ENCODE measurements at places on chromosomes 1 and 21.

GRCh38 chr1:18373882-18374493, 106.7 kb upstream of the KLHDC7A start:
- DNase-seq, result no peak

DNA sequence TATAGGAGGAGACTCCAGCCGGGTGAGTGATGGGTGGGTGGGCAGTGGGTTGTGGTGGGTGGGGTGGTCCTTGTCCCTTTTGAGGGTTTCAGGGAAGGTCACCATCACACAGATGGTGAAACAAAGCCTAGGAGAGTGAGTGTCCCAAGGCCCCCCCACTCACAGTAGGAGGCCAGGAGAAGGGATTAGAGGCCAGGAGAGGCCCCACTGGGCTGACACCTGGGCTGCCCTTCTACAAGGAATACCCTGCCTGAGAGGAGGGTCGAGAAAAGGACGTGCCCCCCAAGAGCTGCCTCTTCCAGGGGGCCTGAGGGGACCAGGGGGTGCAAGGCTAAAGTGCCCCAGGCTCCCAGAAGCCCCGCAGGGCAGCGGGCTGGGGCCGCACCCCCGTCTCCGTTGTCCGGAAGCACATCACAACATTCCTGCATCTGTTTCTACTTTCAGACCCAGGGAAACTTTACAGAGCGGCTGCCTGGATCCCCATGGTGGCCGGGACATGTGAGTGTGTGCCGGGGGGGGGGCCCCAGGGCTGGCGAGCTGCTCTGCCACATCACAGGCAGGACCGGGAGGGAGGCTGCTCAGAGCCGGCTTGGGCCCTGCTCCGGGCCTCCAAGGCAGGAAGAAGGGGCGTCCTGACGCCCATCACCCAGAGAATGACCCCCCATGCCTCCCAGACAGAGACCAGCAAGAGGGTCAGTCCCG, 68.2 kb downstream of the ARHGEF16 start:
- DNase-seq, result no peak

DNA sequence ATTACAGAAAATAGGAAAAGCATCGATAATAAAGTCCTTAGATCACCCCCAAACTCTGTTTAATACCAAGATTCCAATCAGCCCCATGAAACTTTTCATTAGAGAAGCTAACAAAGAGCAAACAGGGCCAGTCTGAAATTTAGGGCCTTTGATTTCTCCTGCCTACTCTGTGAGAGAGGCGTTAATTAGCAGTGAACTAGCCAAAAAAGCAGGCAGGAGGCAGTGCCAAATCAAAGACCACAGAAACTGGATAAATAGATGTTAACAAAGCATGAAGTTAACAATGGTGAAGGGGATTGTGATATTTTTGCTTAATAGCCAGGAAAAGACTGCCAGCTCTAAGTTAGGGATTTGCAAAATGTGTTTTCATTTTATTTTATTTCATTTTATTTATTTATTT, 11.2 kb downstream of the TAF5L start:
- no peak for DNase-seq

DNA sequence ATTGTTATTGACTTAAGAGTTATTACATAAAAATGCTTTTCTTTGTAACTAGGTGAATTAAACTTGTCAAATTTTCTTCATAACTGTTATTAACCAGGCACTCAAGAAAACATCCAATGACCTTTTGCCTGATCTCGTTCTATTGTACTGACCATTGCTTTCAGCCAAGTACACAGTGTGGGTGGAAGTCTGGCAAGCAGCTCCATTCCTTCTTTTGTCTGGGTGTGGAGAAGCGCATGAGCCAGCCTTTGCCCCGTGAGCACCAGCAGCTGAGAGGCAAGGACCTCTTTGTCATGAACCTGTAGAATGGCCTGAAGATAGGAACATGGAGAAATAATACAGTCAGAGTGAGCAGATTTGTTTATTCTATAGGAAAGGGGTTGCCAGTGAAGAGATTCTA, 57.5 kb downstream of the IARS2 start:
- no peak for DNase-seq

DNA sequence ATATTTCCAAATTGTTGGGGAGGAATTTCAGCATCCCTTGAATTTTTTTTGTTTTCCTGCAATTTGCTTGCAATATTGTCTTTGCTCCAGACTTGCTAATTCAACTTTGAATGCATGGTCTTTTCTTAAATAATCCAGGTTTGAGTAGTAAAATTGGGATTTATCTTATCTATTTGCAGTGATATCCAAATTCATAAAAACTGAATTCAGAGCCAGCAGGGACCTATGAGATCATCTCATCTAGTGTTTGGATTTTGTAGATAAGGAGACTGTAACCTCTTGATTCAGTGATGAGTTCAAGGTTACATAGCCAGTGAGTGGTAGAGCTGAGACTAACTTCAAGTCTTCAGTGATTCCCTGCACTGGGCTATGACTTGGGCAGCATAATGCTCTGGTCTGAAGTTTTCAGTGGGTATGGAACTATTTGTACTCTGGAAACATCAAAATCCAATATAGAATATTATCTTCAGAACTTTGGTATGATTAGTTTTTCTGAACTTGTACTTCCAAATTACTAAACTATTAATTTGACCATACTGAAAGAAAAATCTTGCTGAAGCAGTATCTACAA, 109.4 kb downstream of the DISP1 start:
- no peak for DNase-seq

DNA sequence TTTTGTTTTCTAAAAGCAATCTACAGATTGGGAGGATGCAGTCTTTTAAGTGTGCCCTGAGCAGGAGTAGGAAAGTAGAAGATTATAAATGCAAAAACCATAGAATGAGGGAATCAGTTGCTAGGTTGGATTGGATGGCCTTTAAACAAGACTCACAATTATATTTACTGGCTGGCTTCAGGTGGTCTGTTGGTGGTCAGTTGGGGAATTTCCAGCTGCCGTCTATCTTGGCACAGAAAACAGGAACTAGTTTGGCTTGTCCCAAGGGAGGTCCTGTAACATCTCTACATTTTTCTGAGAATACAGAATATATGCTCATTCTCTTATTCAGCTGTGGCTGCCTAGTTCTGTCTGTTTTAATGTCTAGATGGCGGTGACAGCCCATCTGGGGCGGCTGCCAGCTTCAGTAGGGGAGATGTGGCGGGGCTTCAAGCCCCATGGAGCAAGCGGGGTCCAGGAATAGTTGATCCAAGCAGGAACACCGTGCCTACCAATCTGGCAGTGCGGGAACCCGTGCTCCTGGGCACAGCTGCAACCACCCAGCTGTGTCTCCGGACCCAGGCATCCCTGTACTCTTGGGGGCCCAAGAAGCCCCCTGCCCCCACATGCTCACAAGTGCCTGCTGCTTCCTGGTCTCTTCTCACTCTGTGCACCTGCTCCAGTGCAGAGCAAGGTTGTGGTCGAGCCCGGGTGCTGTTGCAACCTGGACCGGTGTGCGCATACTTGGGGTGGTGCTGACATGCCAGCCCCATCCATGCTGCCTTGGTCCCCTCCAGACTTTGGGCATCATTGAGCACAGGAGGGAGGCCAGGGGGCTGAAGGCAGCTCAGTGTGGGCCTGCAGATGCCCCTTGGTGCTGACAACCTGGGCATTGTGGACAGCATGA, 1182.6 kb downstream of the AMY1C start:
- no peak for DNase-seq

GRCh38 chr1:84000954-84001495, 2.1 kb upstream of the TTLL7 start:
- DNase-seq, result no peak

- DNase-seq, result no peak
Measured at GRCh38 chr1:55224729-55225128, 9.6 kb upstream of the USP24 start.

- no peak for DNase-seq
Measured at GRCh38 chr21:42429856-42430255, 26.2 kb downstream of the UBASH3A start.

- DNase-seq, result no peak
Measured at GRCh38 chr1:66654643-66655042, 97.6 kb upstream of the DYNLT5 start.

- no peak for DNase-seq
Measured at GRCh38 chr21:20261364-20261763, 736.8 kb upstream of the NCAM2 start.

DNA sequence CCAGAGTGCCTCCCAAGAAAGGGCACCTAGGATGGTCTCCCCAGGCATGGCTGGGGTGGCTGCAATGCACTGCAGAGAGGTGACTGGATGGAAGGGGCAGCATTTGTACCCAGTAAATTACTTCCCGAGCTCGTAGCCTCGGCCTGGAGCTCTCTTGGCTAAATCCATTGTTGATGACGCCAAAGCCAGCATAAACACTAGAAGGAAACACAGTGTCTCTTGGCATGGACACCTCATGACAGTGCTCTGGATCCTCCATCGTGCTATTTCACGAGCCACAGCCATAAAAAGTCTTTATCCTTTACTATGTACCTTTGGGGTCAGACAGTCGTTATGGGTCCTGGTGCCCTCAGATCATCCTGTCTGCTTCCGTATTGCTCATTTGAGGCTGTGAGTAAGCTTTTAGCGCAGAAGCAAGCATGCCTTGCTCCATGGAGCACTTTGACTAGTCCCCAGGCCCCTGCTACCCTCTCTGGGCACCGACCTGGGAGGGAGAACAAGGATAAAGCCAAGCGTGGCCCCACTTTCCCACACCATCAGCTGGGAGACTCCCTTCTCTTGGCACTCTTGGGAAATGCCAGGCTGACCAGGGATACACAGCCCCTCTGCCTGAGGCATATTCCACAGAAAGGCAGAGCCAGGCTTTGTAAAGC, 10.3 kb upstream of the PRELP start:
- DNase-seq, result no peak

DNA sequence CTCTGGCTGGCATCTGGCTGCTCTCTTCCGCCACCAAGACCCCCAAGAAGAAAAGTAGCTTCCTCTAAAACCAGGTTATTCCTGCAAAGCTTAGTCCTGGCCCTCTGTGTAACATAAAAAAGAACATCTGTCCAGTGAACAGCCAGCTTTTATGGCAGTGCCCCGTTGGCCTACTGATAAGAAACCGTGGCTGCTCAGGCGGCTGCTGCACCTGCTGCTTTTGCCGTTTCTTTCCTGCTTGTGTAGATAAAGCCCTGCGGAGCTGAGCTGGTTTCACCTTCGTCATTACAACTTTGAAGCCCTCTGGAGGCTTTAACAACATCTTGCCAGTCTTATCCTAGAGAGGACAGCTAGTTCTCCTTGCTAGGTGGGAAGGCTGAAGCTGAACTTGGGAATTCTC, 20.5 kb downstream of the ELAPOR1 start:
- DNase-seq, result no peak

GRCh38 chr1:226692823-226693222, 46.3 kb downstream of the ITPKB start:
- no peak for DNase-seq

DNA sequence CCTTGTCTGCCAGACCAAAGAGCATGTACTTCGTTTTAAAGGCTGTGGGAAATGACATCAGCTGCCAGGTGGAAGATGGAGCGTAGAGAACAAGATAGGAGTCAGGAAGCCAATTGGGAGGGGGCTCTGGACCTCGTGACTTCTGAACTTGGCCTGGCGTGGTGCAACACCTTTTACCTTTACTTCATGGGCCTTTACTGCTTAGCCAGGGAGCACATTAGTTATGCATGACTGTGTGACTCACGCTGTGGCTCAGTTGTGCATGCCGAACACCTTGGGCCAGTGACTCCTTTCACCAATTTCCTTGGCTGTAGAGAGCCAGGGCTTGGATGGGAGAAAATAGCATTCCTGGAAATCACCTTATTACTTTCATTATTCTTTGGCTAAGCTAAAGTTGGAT, 7.2 kb downstream of the XCL1 start:
- no peak for DNase-seq

DNA sequence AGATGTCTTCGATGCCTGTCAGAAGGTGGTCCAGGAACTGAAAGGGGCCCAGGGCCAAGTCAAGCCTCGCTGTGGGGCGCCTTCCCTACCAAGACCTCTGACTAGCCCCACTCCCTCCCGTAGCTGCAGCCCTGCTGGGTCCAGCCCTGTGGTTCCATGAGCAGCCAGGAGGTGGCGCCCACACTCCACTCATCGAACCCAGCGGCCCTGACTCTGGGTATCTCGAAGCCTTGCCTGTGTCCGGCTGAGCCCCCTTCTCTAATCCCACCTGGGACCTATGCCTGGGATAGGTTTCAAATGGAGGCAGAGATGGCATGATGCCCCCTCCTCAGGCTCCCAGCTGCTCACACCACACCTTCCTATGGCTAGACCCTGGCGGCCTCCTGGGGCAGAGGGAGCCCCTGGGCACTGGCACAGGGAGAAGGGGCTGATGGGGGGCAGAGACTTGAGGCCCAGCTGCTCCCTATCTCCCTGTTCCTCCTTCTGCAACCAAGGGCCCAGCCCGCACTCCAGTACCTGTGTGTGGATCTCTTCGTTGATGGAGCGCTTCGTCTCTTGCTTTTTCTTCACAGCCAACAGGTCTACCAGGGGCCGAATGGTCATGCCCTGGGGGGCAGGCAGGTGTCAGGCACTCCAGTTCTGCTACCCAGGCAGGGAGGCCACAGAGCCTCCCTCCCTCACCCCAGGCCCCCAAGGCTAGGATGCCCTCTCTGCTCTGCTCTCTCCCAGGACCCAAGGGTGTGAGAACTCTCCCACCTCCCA, 52.0 kb downstream of the SLC9A1 start:
- peak; percentile 82 for DNase-seq

DNA sequence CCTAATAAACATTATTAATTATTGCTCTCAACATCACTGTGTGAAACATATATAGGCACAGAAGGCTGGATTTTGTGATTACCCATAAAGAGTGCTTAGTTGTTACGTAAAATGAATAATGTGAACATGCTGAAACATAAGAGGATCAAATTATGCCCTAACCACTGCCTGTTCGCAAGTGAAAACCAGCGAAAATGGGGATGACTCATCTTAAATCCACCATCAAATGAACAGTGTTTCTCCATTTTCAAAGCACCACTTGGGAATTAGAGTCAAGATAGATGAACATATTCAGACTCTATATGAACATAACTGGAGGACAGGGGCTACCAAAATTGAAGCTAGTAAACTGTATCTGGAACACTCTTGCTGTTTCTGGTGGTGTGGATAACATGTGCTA, 386.2 kb downstream of the HHIPL2 start:
- no peak for DNase-seq

GRCh38 chr1:195019385-195019784, 1588.9 kb downstream of the KCNT2 start:
- DNase-seq, result no peak

- DNase-seq, result no peak
Measured at GRCh38 chr1:162157469-162157868, 88.0 kb downstream of the NOS1AP start.

GRCh38 chr1:83790446-83790845, 208.5 kb downstream of the TTLL7 start:
- DNase-seq, result no peak
